Ecto neural progenitor cell (in vitro differentiated cells): ENCODE measurements at places on chromosomes 5 and 9.

GRCh38 chr5:158881091-158881880 is 218.4 kb downstream of the EBF1 start:
- DNase-seq = no peak

GRCh38 chr5:2220741-2221140 is 338.0 kb upstream of the IRX4 start:
- peak; percentile 12 for DNase-seq

DNA sequence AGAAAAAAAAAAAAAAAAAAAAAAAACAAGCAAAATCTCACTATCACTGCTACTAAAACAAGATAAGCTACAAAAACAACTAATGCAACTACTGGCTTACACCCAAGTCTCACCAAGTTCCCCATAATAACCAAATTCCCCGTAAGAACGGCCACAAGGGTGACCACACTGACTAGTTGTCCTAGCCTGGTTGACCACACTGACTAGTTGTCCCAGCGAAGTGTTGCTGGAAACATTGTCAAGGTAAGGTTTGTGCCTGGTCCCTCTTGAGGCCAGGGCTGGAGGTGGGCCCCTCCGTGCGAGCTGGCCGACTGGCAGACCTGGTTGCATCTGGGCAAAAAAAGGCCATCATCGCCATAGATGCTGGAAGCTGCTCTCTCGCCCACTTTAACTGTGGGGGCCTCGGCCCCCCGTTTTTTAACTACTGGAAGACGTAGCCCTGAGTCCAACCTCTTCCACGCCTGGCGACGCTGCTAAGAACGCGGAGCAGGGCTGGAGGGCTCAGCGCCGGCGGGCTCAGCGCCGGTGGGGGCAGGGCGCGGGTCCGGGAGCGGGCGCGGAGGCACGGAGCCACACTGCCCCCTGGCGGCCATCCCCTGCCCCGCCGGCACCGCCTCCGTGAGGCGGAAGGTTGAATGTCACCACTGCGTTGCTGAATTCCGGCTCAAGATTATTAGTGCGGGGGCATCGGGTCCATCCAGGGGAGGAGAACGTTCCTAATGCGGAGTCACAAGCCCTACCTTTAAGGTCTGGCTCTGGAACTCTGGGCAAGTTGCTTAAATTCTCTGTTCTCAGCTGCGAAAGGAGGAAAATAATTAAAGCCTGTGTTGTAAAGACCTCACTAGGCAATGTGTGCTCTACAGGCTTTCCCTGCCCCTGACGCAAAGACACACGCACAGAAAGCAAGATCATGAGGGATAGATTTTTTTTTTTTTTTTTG is 84.0 kb downstream of the HSD17B3 start:
- DNase-seq = peak; percentile 92

GRCh38 chr9:20507431-20507830 is 114.9 kb downstream of the MLLT3 start:
- no peak for DNase-seq

GRCh38 chr9:136655536-136656182 is 7.1 kb upstream of the EGFL7 start:
- no peak for DNase-seq

DNA sequence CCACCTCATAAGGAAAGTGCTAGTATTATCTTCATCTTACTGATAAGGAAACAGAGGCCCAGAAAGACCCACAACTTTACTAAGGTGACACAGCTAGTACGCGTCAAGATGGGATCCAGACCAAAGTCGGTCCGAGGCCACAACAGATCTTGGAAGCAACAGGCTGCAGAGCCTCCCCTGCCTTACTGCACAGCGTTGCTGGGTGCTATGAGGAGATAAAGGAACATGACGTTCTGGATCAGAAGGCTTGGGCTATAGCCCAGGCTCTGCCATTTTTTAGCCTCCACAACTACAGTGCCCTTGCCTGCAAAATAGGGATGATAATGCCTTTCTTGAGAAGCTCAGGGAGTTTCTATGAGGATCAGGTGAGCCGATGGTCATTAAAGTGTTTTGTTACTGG is 144.1 kb downstream of the NMUR2 start:
- no peak for DNase-seq

GRCh38 chr5:153979028-153979783 is 59.5 kb downstream of the FAM114A2 start:
- no peak for DNase-seq

DNA sequence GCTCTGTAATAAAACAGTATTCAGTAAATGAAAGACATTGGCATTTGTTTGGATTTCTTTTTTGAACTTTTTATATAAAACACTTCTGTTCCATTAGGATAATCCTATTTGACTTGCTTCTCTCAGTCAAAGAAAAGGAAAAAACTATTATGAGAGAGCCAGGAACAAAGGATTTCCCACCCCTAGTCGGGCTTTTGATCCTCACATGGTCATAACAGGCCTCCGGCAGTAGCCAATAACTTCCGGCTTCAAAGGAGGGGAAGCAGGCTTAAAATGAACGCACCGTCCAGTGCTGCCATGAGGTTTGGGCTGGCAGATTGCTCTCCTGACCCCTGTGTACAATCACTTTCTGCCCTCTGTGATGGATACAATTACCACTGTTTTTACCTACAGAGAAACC is 209.3 kb downstream of the ZNF608 start:
- no peak for DNase-seq

DNA sequence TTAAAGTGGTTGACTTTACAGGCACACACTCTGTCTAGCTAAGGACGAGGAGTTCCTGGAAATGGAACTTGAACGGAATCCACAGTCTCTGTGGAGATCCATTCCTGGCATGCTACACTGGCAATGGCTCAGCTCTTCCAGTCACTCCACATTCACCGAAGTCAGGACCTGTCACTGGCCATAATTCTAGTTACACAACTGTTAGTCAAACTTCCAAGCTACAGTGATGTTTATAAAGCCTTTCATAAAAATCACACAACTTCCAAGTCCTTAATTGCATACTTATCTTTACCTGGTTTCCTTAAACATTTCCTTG is 15.7 kb downstream of the CDC14B start:
- DNase-seq = no peak
